ENCODE measurements at places on chromosomes 16 and 17.

- DNase-seq, result no peak
Observed at GRCh38 chr17:75919611-75920010, 14.9 kb upstream of the MRPL38 start.

DNA sequence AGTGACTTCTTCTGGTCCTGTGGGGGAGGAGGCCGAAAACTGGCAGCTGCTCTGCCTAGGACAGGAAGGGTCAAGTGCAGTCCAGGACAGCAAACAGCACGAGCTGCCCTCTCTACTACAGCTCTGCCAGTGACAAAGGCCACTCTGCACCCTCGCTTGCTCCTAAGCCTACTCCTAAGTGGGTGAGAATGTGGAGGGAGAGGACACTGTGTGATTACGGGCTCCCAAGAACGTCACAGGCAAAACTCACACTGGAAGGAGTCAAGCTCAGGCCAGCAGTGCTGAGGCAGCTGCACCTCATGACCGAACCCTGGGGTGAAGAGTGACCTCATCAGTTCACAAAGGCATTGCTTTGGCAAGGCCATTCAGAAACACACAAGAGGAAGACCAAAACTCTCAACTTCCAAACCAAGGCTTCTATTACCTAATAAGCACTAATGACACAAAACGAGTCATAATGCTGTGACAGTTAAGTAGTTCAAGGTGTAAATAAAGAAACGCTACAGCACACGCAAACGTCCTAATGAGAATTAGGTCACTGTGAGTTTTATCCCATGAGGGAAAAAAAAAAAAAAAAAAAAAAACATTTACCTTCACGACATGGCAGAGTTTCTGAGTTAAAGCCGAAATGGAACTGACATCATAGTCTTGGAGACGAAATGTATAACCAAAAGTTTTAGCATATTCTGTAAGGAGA lies 35.1 kb downstream of the MARF1 start:
- DNase-seq, result no peak

DNA sequence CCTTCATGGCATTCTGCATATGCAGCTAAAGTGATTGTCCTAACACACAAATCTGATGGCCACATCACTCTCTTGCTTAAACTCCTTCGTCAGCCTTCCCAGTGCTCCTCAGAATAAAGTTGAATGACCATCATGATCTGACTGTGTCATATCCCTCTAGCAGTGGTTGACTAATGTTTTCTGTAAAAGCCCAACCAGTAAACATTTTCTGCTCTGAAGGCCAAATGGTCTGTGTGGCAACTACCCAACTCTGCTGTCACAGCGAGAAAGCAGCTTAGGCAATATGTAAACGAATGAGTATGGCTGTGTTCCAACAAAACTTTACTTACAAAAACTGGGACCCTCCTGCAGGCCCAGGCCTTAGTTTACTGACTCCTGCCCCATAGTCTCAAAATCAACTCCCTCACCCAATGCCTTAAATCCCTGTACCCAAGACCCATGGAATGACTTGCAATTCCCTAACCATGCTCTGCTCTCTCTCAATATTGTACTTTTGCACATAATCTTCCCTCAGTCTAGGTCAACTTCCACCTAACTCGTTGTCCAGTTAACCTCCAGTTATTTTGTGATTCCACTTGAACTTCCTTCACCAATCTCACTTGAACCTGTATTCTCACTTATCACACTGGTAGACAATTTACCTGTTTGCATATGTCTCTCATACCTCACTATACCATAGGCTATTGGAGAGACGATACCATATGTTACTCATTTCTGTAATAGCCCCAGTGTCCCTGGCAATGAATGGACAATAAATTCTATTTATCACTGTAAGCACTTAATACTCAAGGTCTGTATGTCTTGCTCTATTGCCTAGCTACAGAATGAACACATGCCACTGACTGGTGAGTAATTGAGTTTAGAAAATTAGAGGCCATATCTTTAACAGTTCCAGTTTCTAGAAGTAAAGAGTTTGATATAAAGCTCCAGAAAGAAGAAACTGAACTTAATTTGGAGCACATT lies 29.1 kb downstream of the TMEM100 start:
- no peak for DNase-seq

DNA sequence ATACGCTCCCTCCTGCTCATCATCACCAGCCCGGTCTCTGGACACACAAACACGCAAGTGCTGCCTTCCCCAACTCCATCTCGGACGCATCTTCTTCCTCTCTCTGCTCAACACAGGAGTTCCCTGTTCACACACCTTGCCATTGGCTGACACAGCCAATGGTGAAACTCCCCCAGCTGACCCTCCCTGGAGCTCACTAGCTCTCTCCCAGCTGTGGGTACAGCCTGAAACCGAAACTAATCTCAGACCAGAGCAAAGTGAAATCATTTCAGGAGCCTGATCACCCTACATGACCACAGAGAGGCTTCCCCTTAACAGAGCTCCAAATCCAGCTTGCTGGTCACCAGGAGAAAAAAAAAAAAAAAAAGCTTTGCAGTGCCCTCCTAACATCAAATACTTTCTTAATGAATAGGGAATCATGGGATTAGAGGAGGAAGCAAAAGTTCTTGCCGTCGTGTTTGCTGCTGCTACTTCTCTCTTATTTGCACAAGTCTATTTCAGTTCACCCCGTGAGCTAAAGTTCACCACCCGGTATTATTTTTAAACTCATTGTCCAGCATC lies 8.3 kb downstream of the CUEDC1 start:
- DNase-seq, result no peak

GRCh38 chr17:43799047-43799446 lies 18.8 kb downstream of the CFAP97D1 start:
- no peak for DNase-seq

GRCh38 chr16:28823291-28823872 lies 583 bp downstream of the ATXN2L start:
- DNase-seq, result no peak

- no peak for DNase-seq
Observed at GRCh38 chr16:35516551-35516950, 2057.1 kb downstream of the TP53TG3F start.

Measured in NT2/D1 (cell line).